ENCODE measurements at places on chromosomes 11 and 22. TPM values are rescaled to one million over a fixed set of nuclear protein-coding genes. Genes with fewer than 3 reads are reported as not detected.

- H3K4me3 ChIP-seq: peak overlapping the region; percentile 45
- H3K36me3 ChIP-seq: peaks cover 14% of the 10 kb centered on the region
- peaks cover 40% of the 10 kb centered on the region for H3K4me1 ChIP-seq
- H3K27me3 ChIP-seq: no peaks in the 10 kb centered on the region
- peak overlapping the region; percentile 68 for H3K27ac ChIP-seq
Measured at GRCh38 chr11:57792060-57792541, 30.5 kb downstream of the CTNND1 start.

- H3K27ac ChIP-seq: peak overlapping the region; percentile 22
- no peaks in the 10 kb centered on the region for H3K27me3 ChIP-seq
- no peak overlapping the region for H3K4me3 ChIP-seq
- no peak for DNase-seq
- peaks cover 68% of the 10 kb centered on the region for H3K4me1 ChIP-seq
- peaks cover 65% of the 10 kb centered on the region for H3K36me3 ChIP-seq
Measured at GRCh38 chr11:12182676-12183541, 72.5 kb downstream of the MICAL2 start.

DNA sequence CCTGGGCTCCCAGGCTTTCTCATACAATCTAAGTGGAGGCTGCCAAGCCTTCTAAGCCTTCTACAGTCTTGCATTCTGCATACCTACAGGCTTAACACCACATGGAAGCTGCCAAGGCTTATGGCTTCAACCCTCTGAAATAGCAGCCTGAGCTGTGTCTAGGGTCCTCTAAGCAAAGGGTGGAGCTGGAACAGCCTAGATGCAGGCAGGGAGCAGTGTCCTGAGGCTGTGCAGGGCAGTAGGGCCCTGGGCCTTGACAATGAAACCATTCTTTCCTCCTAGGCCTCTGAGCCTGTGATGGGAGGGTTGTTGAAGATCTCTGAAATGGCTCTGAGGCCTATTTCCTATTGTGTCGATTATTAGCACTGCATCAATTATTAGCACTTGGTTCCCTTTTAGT is 150.9 kb upstream of the GRK3 start:
- peaks cover 30% of the 10 kb centered on the region for H3K27me3 ChIP-seq
- H3K27ac ChIP-seq: no peak overlapping the region
- no peak overlapping the region for H3K4me3 ChIP-seq
- H3K36me3 ChIP-seq: no peaks in the 10 kb centered on the region
- DNase-seq: no peak
- peaks cover 13% of the 10 kb centered on the region for H3K4me1 ChIP-seq

Gene HPX
- total RNA-seq: 0.50 TPM

Gene PRDM11
- total RNA-seq: 1.9 TPM

All from activated T-helper 2 cell treated with anti-CD3 and anti-CD28 coated beads, Interferon-gamma antibody, Interleukin-2, Interleukin-4, amounts not matched to agents 10 μg/mL and 5 μg/mL and 100 μg/mL, durations not matched to agents 14 hours and 24 hours and 36 hours (primary cell).